H9 (cell line): ENCODE measurements at places on chromosomes 1 and 21. TPM values are rescaled to one million over a fixed set of nuclear protein-coding genes. Genes with fewer than 3 reads are reported as not detected.

The EXO1 gene
- total RNA-seq: 43.2 and 43.7 TPM in 2 replicates

The WNT2B gene
- 0.66 and 0.68 TPM in 2 replicates for total RNA-seq

The LENEP gene
- 1.4 and 2.8 TPM in 2 replicates for total RNA-seq

The HMCN1 gene
- 2.9 and 3.3 TPM in 2 replicates for total RNA-seq

The CFHR2 gene
- total RNA-seq: not detected in 2 replicates

The AMIGO1 gene
- total RNA-seq: 3.6 and 4.1 TPM in 2 replicates

The C1orf167 gene
- total RNA-seq: 0.39 TPM in 1 of 2 replicates, not detected in the other

The DRAM2 gene
- total RNA-seq: 33.6 and 34.4 TPM in 2 replicates

The LEMD1 gene
- total RNA-seq: 11.8 and 11.9 TPM in 2 replicates

The SPRR2G gene
- not detected in 2 replicates for total RNA-seq
